ENCODE measurements at places on chromosomes 13 and 19. TPM values are rescaled to one million over a fixed set of nuclear protein-coding genes. Genes with fewer than 3 reads are reported as not detected.

The ZNF587 gene
- total RNA-seq, result 25.0 TPM

The CGB1 gene
- not detected for total RNA-seq

The ANKRD10 gene
- 201 TPM for total RNA-seq

The IRGQ gene
- total RNA-seq, result 26.0 TPM

The CLEC4G gene
- not detected for total RNA-seq

The GRK1 gene
- total RNA-seq, result not detected

The OSCAR gene
- total RNA-seq, result 1.5 TPM

The MEX3D gene
- 27.3 TPM for total RNA-seq

The SIX5 gene
- 21.5 TPM for total RNA-seq

The SHKBP1 gene
- 8.8 TPM for total RNA-seq

The PLK5 gene
- total RNA-seq, result 0.51 TPM

All from tongue (tissue), 3 donors.